ENCODE measurements at places on chromosomes 6 and 20.

- no peak for DNase-seq
Measured at GRCh38 chr6:135188718-135189117, 7.6 kb downstream of the MYB start.

DNA sequence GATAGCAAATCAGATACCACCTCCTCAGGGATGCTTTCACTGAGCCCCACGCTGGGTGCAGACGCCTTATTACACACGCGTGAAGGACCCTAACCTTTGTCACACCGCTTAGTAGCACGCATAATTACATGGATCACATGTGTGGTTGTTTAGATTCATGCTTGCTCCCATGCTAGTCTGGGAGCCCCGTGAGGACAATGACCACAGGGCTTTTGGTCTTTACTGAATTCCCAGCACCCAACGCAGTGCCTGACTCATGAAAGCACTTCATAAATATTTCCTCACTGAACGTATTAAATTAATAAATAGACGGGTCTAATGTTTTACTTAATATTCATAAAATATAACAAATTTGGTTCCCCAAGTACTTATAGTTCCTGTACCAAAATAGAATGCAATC is 132.5 kb downstream of the ALDH8A1 start:
- no peak for DNase-seq

DNA sequence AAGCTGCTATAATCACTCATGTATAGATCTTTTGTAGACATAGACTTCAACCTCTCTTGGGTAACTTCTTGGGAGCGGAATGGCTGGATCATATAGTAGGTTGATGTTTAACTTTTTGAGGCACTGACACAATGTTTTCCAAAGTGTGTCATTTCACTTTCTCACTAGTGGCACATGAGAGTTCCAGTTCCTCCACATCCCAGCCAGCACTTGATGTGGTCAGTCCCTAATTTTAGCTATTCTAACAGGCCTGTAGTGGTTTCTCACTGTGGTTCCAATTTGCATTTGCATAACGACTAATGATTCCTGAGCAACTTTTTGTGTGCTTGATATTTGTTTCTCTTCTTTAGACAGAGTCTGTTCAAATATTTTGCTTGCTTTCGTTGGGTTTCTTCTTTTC is 221.3 kb downstream of the DLL1 start:
- no peak for DNase-seq

DNA sequence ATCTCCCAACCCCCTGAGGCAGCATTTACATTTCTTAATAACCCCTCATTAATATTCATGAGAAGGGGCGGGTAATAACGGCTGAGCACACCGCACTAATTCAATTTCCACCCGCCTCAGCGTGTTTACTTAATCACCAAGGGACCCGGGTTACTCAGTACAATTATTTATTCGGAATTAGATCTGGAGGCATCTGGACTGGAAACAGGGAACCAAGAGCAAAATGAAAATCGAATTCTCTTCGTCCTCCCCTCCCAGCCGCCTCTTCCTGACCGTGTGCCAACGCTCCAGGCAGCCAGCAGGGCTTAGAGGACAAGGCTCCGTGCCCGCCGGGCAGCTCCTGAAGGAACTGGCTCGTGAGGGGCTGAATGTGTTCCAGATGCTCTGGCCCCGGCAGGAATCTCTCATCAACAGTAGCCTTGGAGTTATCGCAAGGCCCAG is 23.5 kb upstream of the CTNNBL1 start:
- DNase-seq: no peak

- no peak for DNase-seq
Measured at GRCh38 chr6:150144294-150144868, 1.5 kb downstream of the PPP1R14C start.

GRCh38 chr6:74166849-74167248 is 470.8 kb downstream of the CD109 start:
- no peak for DNase-seq

DNA sequence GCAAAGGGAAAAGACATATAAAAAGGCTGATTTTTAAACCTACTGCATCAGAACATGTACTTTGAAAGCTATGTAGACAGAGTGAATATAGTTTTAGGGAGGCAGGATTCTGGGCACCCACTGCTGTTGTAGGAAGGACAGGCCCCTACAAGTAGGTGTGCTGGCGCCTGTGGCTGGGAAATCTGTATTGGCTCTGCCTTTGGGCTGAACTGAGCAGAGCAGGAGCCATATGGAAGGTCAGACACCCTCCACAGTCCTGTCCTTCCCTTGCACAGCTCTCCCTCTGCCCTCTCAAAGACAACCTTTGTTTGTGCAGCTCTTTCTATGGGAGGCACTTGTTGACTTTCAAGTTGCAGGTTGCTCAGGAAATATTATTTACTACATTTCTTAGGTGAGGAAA is 18.4 kb upstream of the ULBP3 start:
- DNase-seq: no peak
